ENCODE measurements at places on chromosomes 5 and 9.

DNA sequence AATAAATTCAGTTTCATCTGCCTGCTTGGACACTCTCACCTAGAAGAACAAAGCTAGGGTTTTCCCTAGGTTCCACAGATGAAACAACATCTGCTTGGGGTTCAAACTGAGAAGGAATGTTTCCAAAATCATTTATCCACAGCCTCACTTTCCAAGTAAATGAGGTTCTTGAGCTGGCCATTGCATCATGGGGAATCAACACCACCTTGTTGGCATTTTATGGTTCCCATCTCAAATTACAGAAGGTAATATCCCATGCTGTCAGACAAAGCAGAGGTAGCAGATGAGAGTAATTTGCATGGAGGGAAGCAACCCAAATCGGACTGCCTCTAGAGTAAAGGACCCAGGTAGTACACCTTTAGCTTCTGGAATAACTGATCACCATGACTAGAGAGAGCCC is 10.5 kb upstream of the NR4A3 start:
- no peak for DNase-seq

DNA sequence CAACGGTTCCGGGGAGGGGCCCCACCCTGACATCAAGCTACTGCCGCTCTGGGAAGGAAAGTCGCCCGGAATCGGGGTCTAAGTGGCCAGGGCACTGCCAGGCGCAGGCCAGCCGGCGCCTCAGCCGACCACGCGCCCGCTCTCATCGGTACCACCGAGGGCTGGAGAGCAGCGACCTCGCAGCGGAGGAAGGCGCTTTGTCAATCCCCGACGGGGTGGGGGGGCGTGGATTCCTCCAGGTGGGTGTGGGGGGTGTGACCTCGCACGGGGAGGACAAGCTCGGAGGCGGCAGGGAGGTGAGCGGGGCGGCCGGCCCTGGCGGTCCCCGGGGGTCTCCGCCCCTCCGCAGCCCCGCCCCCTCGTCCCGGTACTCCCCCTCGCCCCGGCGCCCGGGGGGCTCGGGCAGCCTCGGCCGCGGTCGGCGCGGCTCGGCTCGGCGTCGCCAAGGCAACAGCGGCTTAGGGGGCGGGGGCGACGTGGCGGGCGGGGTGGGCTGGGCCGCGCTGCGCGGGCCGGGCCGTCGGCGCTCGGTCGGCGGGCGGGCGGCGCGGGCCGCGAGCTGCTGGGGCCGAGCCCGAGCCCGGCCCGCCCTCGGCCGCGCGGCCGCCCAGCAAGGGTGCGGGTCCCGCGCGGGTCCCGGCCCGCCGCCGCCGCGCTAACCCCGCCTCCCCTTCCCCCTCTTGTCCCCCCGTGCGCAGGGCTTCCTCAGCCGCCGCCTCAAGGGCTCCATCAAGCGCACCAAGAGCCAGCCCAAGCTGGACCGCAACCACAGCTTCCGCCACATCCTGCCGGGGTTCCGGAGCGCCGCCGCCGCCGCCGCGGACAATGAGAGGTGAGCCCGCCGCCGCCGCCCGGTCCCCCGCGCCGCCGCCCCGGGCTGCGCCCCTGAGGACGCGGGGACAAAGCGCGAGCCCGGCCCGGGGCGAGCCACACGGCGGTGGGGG is 47.5 kb downstream of the DAB2IP start:
- DNase-seq: peak; percentile 65

- no peak for DNase-seq
These were observed 257.1 kb downstream of the SAXO1 start for GRCh38 chr9:18775930-18776329.

DNA sequence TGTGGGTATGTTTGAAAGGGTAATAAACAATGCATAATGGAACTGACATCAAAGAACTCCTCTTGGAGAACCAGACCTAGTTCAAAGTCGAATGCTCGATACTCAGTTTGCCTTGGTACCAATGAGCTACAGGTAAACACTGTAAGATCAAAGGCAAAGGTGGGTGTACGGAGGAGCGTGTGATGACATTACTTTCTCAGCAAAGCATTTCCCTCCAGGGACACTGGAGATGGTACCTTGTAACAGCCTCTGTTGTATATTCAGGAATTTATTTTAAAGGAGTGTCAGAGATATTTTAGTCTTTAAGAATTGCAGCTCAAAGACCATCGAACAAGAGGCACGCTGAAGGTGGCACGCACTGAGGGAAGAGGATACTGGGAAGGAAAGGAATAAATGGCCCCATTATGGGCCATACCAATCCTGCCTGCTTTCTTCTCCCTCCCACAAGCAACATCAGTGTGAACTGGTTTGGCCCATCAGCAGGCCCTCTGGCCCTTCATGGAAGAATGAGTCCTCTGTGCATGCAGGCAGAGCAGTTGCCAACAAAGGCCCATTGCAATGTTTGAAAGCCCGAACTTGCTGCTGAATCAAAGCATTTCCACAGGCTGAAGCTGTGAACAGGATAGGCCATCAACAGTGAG is 410.2 kb downstream of the ACTL7B start:
- no peak for DNase-seq

- no peak for DNase-seq
These were observed 102.6 kb downstream of the MVB12B start for GRCh38 chr9:126429190-126429589.

DNA sequence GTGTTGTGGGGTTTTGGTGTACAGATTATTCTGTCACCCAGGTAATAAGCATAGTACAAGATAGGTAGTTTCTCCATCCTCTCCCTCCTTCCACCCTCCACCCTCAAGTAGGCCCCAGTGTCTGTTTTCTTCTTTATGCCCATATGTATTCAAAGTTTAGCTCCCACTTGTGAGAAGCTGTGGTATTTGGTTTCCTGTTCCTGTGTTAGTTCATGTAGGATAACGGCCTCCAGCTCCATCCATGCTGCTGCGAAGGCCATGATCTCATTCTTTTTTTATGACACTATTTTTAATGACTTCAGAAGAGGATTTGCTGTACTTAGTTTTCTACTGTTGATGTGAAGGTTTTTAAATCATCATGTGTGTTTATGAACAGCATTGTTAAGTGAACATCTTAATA is 11.9 kb downstream of the CCDC180 start:
- peak; percentile 5 for DNase-seq

Measured in activated CD4-positive, alpha-beta T cell treated with anti-CD3 and anti-CD28 coated beads, Interleukin-2, amount 50 U/mL, for 16 hours (primary cell).